ENCODE measurements at places on chromosomes 7 and 10.

DNA sequence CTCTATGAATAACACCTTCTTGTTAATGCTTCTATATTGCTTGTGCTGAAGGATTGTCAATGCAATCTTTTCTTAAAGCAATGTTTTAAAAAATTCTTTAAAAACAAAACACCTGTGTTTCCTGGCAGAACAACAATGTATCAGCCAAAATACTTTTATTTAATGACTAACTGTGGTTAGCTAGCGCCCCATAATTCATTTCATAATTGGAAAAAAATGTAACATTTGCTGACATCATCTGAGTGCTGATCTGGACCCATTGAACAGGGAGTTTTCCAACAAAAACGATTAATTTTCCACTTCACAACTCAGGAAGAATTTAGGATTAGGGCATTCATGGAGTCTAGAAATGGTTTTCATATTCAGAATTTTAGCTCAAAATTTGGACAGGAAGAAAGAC, 137.6 kb upstream of the CDK6 start:
- peak; percentile 64 for DNase-seq

- no peak for DNase-seq
Measured at GRCh38 chr10:69477968-69478597, 26.8 kb downstream of the TSPAN15 start.

GRCh38 chr10:76786504-76787072, 851.0 kb downstream of the KCNMA1 start:
- DNase-seq, result no peak

DNA sequence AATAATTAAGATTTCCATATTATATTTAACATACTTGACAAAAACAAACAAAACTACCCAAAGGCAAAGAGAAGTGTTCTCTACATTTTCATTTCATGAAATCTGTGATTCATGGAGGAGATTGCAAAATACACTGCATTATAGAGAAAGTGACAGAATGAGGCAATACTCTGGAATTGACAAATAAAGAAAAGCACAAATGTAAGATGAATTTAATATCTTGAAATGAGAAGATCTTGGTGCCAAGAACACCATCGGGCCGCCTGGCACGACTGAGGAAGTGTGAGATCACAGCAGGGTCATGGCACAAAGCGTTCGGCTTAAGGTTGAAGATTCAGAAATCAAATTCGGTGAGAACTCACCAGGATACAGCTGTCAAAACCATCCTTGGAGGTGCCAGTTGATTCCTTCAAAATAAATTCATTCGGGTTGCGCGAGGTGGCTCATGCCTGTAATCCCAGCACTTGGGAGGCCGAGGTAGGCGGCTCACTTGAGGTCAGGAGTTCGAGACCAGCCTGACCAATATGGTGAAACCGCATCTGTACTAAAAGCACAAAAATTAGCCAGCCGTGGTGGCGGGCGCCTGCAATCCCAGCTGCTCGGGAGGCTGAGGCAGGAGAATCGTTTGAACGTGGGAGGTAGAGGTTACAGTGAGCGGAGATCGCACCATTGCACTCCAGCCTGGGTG, 174.0 kb upstream of the PFKP start:
- no peak for DNase-seq

- peak; percentile 1 for DNase-seq
Measured at GRCh38 chr7:11319491-11320274, 346.0 kb downstream of the PHF14 start.

Data from fibroblast of mammary gland (primary cell).